ENCODE measurements at places on chromosomes 7 and 10.

DNA sequence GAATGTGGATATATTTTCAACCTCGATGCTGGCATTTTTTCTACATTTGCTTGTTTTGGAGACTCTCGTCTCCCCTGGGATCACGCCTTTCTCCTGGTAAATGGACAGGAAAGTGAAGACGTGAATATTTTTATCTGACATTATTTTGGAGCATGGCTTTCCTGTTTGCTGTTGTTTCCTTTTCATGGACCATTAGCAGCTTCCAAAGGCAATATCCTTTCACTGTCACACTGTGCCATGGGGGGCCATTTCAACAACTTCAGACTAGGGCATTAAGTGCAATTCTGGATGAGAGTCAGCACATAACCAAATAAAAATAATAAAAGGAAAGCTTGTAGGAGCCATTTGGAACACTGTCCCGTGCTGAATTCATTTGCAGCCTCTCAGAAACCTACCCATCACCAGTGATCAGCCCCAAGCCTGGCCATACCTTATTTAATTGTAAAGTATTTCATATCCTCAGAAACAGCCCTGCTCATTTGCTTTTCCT lies 75.9 kb upstream of the NEUROD6 start:
- no peak for DNase-seq

DNA sequence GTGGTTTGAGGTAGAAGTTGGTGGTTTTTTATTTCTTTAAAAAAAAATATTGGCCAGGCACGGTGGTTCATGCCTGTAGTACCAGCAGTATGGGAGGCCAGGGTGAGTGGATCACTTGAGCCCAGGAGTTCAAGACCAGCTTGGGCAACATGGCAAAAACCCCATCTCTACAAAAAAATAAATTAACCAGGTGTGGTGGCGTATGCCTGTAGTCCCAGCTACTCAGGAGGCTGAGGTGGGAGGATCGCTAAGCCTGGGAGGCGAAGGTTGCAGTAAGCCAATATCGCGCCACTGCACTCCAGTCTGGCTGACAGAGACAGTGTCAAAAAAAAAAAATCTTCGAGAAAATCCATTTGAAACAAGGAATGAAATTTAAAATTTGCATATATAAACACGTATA lies 1.1 kb downstream of the IL2RA start:
- no peak for DNase-seq

- no peak for DNase-seq
Observed at GRCh38 chr7:129053938-129054437, 923 bp downstream of the TNPO3 start.

GRCh38 chr7:31642681-31643115 lies 44.3 kb upstream of the PPP1R17 start:
- DNase-seq: peak; percentile 8

DNA sequence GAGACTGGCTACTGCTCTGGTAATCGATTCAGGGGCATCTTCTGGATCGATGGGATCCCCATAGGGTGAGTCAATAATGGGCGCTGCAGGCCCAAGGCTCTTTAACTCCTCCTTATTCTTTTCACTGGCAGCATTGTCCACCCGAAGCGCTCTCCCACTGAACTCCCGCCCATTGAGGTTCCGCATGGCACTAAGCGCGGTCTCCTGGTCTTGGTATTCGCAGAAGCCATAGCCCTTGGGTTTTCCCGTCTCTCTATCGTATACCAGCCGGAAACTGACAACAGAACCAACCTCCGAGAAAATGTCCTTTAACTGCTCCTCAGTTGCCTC lies 285 bp downstream of the CSTF2T start:
- DNase-seq: no peak

- DNase-seq: no peak
Observed at GRCh38 chr7:135490783-135491182, 19.1 kb downstream of the CNOT4 start.

Data from Ammon's horn (tissue), 1 donor.